Stimulated activated CD8-positive, alpha-beta memory T cell treated with anti-CD3 and anti-CD28 coated beads, Interleukin-4, amount 100 ng/mL, for 1 hour (primary cell): ENCODE measurements at places on chromosomes 3 and 15.

- DNase-seq = no peak
Observed at GRCh38 chr3:11071096-11071755, 78.7 kb downstream of the SLC6A1 start.

GRCh38 chr3:197424674-197425484 is 126.5 kb upstream of the DLG1 start:
- no peak for DNase-seq

DNA sequence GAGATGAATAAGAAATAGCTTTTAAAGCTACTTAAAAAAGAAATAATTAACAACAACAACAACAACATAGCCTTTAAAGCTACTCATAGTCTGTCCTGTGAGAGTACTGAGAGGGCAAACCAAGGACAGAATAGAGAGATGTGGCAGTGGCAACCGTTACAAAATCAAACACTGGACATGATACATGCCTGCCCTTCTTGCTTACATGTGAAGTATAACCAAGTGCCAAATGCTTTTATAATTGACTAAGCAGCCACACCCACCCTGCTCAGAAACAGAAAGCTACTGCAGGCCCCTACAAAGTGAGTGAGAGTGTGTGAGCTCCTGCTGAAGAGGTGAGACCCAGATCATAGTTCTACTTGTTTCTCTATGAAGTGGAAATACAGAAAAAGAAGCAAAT is 38.4 kb downstream of the NDUFB4 start:
- no peak for DNase-seq

DNA sequence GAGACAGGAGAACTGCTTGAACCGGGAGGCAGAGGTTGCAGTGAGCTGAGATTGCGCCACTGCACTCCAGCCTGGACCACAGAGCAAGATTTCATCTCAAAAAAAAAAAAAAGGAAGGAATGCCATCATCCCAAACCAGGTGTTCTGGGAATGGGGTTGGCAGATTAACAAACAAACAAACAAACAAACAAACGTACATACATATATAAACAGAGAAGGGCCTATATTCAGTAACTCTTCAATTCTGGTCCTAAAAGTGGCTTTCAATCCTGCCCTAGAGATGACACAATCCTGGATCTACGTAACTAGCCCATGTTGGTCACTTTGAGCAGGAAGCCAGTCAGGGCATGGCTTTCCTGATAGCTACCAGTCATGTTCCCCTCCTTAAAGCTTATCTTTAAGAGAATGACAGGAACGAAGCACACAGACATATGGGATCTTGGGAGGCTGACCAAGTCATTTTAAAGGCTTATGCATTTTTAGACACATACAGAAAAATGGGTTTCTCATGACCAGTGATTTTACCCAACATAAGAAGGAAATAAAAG is 29.9 kb upstream of the RAB11A start:
- DNase-seq = no peak

DNA sequence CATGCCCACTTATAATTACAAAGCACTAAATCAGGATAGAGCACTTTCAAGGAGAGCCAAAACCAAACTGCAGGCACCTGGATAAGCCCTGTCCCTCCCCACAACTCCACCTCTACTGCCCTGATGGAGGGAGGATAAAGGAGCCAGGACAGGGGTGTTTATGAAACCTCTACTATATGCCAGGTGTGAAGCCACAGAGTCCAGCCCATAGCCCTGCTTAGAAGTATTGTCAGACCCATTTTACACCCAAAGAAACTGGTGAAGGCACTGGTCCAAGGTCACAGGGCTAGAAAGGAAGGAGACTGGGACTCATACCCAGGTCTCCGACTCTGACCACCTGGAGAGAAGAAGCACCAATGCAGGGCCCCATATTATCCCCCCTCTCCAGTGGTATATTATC is 48.7 kb downstream of the SH3BP5 start:
- DNase-seq = no peak

DNA sequence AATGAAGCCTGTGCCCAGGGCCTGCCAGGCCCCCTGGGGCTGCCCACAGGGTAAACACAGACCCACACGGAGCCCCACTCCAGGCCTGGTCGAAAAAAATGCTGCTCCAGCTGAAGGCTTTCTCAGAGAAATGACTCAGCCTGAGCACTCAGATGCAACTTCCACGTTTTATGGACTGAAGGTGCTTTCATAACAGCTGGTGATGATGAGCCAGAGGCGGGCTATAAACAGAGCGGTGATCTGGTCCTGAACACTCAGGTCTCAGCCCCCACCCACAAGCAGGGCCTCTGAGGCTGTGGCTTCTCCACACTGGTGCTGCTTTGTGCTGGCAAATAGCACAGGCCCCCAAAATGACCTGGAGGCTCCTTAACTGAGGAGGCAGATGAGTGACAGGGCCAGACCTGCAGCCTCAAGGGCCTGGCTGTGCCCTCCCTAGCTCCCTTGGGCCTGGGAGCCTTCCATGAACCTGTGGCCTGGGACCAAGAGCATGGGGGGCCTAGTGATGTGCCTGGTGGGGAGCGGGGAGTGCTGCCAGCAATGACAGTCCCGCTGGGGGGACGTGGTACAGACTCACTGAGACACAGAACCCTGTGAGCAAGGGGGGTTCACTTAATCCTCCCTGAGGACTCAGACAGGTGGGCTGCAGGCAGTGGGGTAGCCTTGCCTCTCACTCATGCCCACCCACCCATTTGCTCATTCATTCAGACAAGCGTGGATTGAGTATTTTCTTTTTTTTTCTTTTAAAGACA is 23.0 kb upstream of the FURIN start:
- DNase-seq = no peak

DNA sequence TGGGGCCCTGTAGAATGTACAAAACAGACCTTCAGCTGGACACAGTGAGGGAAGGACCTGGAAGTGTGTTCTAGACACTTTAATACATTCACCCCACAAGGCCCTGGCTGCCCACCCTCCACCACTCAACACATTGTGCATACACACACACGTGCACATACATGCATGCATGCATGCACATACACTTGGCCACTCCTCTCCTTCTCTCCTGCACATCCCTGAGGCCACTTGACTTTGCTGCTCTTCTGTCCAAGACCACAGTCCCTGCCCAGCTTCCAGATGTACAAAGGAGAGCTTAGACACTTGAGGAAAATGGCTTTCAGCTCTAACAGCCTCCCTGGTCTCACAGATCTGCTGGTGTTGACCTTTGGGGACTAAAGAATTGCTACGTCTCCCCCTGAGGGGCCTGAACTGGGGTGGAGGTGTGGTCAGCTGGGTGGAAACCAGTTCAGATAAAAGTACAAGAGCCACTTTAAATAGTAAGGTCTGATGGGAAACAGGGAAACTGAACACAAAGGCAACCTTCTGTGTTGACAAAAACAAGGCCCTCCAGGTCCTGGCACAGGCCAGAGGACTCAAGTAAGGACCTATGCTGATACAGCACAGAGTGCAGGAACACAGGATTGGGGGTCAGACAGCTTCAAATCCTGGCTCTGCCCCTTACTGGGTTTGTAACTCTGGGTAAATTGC is 24.8 kb upstream of the NOX5 start:
- no peak for DNase-seq
